GM19239 (cell line): ENCODE measurements at places on chromosomes 7 and 10.

- DNase-seq, result no peak
These were observed 18.0 kb upstream of the ADRB1 start for GRCh38 chr10:114025611-114026130.

- no peak for DNase-seq
These were observed 484.8 kb upstream of the ANKRD30A start for GRCh38 chr10:36640626-36641025.

DNA sequence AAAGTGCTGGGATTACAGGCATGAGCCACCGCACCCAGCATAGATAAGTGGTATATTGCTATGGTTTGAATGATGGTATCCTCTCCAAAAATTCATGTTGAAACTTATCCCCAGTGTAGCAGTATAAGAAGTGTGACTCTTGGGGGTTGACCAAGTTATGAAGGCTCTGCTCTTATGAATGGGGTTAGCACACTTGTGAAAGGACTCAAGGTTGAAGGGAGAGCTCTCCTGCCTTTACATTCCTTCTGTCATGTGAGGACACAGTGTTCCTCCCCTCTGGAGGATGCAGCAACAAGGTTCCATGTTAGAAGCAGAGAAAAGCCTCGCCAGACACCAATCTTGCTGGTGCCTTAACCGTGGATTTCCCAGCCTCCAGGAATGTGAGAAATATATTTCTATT is 58.0 kb downstream of the ADK start:
- DNase-seq, result no peak

GRCh38 chr10:92238586-92239098 is 52.2 kb downstream of the CPEB3 start:
- no peak for DNase-seq

GRCh38 chr7:32142649-32143048 is 72.4 kb upstream of the PDE1C start:
- no peak for DNase-seq

- no peak for DNase-seq
These were observed 853.6 kb downstream of the LRMDA start for GRCh38 chr10:76285012-76285411.

GRCh38 chr10:45532480-45532879 is 140.1 kb downstream of the ZFAND4 start:
- DNase-seq, result no peak

DNA sequence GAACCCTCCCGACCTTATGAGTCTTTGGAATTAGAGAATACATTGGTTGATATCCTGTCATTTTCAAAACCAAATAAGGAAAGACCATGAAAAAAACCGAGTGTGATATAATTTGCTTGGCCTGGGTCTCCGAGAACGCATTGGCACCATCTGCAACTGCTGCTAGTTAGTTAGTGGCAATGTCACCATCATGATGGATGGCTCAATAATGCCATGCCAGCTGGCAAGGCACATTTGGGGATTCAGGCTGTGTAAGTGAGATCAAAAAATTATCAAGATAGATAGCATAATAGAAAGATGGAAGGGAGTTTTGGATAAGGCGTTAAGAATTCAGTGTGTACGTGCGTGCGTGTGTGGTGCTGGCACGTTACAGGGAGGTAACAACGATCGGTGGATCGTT is 134.7 kb upstream of the TCERG1L start:
- no peak for DNase-seq

- no peak for DNase-seq
These were observed 40.3 kb downstream of the CELF2 start for GRCh38 chr10:11057994-11058393.

- no peak for DNase-seq
These were observed 221.1 kb downstream of the KCNMA1 start for GRCh38 chr10:77416311-77417135.

DNA sequence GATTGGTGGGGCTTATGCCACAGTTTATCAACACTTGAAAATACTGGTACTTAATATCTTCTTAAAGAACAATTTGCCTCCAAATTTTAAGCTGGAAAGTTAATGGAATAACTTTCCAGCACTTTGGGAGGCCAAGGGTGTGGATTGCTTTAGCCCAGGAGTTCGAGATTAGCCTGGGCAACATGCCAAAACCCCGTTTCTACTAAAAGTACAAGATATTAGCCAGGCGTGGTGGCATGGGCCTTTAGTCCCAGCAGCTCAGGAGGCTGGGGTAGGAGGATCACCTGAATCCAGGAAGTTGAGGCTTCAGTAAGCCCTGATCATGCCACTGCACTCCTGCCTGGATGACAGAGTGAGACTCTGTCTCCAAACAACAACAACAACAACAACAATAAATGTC is 56.0 kb downstream of the PRF1 start:
- DNase-seq, result no peak

- DNase-seq, result no peak
These were observed 89.0 kb downstream of the EMX2 start for GRCh38 chr10:117631276-117632145.

- DNase-seq, result no peak
These were observed 416.1 kb downstream of the MDFIC start for GRCh38 chr7:115338016-115338415.

DNA sequence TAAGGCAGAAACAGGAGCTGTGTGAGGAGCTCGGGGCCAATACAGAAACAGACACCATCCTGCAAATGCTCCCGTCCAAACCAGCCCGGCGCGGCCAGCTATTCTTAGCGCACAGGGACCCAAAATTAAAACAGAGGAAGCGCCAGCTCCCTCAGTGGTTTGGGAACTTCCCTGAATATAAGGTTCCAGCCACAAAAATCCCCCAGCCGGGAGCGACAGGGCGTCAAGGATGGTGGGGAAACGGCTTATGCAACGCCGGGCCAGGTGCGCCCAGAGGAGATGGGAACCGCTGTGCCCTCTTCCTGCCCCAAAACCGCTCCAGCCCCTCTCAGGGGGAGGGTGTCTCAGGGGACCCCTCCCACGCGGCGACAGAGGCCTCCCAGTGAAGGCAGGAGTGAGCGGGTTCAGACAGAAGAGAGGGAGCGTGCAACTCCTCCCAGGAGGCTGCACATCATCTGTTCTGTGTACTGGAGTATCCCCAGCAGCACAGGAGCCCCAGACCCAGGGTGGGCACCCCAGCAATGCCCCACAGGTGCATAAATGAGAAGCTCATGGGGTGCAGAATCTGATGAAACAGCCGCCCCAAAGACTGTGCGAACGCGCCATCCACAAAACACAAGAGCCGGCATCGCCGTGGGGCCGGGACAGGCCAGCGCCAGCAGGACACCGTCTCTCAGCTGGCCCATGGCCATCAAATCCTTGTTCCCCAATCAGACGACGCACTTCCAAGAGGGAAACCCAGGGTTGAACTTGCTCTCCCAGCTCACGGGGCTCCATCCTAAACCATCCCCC is 73.9 kb upstream of the PDGFA start:
- no peak for DNase-seq

DNA sequence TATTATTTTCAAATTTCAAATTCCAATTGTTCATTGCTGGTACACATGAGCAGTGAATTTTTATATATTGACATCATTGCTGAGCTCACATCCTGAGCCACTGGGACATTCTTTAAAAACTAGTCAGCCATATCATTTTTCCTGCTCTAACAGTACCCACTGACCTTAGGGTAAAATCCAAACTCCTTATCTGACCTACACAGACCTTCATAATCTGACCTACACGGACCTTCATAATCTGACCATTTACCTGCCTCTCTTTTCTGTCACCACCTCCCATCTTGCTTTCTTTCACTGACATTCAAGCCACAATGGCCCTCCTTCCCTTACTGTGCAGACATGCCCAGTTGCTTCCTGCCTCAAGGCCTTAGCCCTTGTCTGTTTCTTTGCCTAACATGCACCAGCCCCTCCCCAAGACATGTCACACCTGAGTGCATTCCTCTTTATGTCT is 16.1 kb upstream of the CUZD1 start:
- DNase-seq, result no peak

DNA sequence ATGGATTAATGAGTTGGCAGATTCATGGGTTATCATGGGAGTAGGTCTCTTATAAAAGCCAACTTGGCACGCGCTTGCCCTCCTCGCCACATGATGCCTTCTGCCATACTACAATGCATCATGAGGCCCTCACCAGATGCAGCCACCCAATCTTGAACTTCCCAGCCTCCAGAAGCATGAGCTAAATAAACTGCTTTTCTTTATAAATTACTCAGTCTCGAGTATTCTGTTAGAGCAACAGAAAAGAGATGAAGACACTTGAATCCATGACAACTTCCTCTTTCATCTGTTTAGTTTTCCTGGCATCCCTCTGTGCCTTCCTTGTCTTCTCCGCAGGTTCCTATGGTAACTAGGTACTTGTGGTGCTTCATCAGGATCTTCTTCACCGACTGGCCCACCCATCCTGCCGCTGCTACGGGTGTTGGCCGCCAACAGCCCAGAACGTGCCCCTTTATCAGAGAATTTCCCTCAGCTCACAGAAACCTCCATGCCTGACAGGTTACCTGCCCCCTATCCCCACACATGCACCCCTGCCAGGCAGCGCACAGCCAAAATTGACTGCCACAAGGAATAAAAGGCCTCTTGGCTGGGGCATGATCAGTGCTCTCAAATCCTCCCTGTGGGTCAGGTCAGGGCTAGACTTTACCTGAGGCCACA is 28.0 kb upstream of the PPIF start:
- DNase-seq, result no peak

- no peak for DNase-seq
These were observed 133.2 kb upstream of the FAM171A1 start for GRCh38 chr10:15504101-15504840.

DNA sequence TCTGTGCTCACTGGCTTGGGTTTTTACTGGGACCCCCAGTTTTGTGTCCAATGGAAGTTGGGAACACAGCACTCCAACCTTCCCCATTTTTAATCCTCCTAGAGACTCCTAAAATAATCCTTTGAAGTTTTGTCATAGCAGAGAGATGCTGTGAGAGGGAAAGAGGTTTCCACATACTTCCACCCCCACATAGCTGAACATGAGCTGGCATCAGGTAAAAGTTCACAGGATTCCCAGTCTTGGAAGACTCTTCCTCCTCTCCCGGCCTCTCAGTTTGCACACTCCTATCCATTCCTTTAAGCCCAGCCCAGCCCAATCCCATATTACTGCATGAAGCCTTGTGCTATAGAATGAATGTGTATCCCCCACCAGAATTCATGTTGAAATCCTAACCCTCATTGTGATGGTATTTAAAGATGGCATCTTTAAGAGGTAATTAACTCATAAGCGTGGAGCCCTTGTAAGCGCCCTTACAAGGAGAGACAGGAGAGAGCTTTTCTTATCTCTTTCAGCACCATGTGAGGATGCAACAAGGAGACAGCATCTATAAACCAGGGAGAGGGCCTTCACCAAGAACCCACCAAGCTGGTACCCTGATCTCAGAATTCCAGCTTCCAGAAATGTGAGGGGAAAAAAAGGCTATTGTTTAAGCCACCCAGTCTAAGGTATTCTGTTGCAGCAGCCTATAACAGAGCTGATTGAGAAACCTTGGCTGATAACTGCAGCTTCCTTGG is 22.4 kb downstream of the GRM8 start:
- DNase-seq, result no peak

GRCh38 chr10:14451341-14451740 is 120.6 kb upstream of the FRMD4A start:
- no peak for DNase-seq

- DNase-seq, result no peak
These were observed 944.7 kb downstream of the SORCS3 start for GRCh38 chr10:105585753-105586152.

DNA sequence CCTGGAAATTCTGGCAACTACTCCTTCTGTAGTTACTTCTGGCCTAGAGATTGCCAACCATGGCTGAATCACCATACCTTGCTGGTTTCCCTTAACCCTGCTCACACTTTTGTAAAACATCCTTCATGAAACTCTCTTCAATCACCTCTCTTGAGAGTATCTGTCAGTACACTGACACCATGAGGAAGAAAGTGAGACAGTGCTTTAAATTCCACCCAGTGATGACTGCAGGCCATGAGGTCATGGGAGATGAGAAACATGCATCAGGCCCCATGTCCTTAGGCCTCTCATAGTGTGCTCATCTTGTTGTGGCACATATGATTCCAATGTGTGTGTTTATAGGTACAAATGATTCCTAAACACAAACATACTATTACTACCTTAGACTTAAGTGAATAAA is 24.6 kb upstream of the NAMPT start:
- no peak for DNase-seq

GRCh38 chr7:117871778-117872538 is 1.3 kb downstream of the CTTNBP2 start:
- DNase-seq, result no peak

- no peak for DNase-seq
These were observed 333.1 kb downstream of the CXCL12 start for GRCh38 chr10:44051584-44052385.

- no peak for DNase-seq
These were observed 176.2 kb downstream of the LRMDA start for GRCh38 chr10:75607576-75607975.

GRCh38 chr7:74235518-74236268 is 18.5 kb downstream of the RFC2 start:
- no peak for DNase-seq

- DNase-seq, result no peak
These were observed 58.3 kb upstream of the COBL start for GRCh38 chr7:51374936-51375335.

GRCh38 chr10:26733750-26734568 is 36.5 kb downstream of the PDSS1 start:
- no peak for DNase-seq

- DNase-seq, result no peak
These were observed 86.3 kb downstream of the IMMP2L start for GRCh38 chr7:111475959-111476358.

DNA sequence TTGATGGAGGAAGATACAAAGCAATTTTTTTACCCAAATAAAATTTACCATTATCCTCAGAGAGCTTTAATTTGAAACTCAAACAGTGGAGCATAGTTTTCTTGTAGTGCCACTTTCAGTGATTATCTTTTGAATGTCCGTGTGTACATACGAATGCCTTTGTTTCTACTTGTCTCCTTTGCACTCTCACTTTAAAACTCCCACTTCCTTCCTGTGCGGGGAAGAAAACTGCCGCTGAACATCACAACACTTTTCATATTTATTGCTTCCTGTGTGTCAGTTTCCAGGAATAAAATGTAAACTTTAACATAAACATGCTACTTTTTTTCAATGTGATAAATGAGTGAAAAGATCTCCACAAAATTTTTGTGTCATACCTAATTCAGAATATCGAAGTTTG is 102.4 kb downstream of the SEMA3A start:
- no peak for DNase-seq

- no peak for DNase-seq
These were observed 365.7 kb upstream of the LRGUK start for GRCh38 chr7:133761443-133761842.

DNA sequence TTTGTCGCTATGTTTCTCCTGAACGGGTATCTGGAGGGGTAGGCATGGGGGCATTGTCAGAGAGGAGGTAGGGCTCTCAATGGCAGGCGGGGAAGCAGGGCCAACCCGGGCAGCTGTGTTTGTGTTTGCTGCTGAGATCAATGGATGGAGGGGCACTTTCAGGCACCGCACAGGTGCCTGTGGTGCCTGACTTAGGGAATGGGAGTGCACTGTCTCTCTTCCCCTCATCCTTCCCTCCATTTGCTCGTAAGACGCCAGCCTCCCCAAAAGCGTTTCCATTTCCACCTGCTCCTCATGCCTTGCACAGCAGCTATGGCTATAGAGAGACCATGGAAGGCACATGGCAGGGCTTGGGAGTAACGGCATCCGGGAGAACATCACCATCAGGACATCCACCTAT is 615.9 kb upstream of the FOXK1 start:
- no peak for DNase-seq
